ENCODE measurements at places on chromosomes 2 and 18.

- DNase-seq = no peak
Observed at GRCh38 chr2:26001743-26002351, 19.6 kb upstream of the KIF3C start.

GRCh38 chr2:37324536-37324785 is 172 bp downstream of the PRKD3 start:
- peak; percentile 75 for DNase-seq

DNA sequence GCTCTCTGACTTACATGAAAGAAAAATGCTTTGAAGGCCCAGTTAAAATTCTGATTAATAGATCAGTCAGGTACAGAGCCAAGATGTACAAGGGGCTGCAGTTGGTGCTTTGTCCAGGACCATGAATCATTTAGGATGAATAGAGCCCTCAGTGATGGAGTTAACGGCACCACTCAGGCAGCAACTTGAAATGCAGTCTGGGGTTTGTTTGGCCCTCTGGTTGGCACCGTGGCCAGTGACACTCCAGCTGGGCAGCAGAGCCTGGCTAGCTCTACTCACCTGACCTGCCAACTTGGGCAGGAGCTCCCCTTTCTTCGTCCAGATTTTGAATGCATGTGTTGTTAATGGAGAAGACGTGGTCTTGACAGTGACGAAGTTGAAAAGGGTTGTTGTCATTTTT is 493.0 kb upstream of the ACVR2A start:
- DNase-seq = no peak

DNA sequence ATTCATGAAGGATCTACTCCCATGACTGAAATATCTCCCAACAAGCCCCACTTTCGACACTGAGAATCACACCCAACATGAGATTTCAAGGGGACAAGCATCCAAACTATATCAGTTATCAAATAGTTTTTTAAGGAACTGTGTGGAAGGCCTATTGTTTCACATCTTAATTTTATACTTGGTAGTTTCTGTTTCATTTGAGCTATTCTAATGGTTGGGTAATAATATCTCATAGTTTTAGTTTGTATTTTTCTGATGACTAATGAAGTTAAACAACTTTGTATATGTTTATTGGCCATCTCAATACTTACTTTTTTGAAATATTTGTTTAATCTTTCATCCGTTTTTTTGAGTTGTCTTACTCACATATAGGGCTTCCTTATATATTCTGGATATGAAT is 135.0 kb downstream of the SCG2 start:
- no peak for DNase-seq

DNA sequence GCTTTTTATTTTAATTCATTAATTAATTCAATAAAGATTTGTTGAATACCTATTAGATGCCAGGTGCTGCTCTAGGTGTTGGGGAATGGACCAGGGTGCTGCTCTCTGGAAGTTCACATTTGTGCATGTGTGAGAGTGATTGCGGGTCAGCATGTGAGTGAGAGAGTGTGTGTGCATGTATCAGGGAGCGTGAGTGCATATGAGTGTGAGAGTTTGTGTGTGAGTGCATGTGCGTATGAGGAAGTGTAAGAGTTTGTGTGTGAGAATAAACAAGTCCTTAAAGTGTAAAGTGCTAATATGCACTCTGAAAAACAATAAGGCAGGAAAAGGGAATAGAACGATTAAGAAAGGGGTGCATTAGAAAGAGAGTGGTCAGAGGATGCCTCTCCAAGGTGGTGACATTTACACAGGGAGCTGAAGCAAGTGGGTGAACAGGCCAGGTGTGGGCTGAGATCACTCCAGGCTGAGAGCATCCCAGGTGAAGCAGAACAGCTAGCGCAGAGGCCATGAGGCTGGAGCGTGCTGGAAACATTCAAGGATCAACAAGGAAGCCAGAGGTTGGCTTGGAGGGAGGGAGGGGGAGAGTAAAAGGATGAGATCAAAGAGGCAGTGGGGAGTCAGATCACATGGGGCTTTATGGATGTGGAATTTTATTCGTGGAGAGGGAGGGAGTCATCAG is 50.5 kb upstream of the SLC1A4 start:
- no peak for DNase-seq

GRCh38 chr2:151974988-151975387 is 123.9 kb downstream of the CACNB4 start:
- no peak for DNase-seq

DNA sequence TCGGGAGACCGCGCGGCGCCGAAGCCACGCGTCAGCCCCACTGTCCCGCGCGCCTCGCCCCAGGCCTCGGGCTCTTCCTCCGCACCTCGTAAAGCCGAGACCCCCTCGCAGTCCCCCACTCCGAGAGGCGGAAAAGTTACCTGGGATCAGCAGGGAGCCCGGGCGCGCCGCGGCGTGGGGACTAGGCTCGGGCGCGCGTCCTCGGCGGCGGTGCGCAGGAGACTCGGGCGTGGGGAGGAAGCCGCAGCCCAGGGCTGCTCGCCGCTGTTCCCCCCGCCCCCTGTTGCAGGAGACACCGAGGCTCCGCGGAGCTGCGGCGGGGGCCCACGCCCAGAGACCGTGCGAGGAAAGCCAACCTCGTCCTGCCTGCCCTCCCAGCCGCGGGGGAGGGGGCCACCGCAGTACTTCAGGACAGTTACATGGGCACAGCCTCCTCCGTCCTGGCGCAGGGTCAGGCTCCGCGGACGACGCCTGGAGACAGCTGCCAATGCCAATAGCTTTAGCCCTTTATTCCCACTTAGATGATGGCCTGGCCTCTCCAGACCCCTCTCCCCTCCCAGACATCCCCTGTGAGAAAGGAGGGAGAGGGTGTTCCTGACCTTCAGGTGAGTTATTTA is at the start of gene EPB41L3:
EPB41L3 (minus strand) TSS at position 225 of the 617 bp plus-strand sequence. CDS start 54,814 bp downstream, outside the sequence.
- no peak for DNase-seq

GRCh38 chr2:71702071-71702970 is 249.0 kb downstream of the DYSF start:
- no peak for DNase-seq

- no peak for DNase-seq
Observed at GRCh38 chr2:169955940-169956339, 128.7 kb downstream of the UBR3 start.

Data from CD4-positive, alpha-beta T cell treated with Interleukin-4 for 4 hours (primary cell).